ENCODE measurements at places on chromosomes 6 and 20.

GRCh38 chr20:11245431-11245830 is 571.6 kb upstream of the JAG1 start:
- no peak for DNase-seq

DNA sequence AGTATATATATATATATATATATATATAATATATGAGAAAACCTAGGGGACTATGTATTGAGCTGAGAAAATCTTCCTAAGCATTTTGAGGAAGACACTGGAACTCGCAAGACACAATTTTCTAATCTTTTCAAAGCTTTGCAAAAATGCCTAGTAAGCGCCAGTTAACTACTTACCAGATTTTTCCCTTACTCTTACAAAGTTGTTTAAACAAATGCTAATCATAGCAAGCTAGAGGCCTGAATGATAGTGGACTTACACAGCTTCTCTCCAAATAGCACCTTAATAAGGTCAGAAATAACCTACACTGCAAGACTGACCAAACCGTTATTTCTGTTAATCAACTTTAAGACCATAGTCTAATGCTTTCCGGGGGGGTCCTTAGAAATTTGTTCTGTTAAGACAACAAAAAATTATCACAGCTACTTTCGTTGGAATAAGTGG is 56.1 kb upstream of the HFE start:
- DNase-seq: peak; percentile 56

GRCh38 chr20:35179292-35180212 is 7.7 kb downstream of the PROCR start:
- no peak for DNase-seq

DNA sequence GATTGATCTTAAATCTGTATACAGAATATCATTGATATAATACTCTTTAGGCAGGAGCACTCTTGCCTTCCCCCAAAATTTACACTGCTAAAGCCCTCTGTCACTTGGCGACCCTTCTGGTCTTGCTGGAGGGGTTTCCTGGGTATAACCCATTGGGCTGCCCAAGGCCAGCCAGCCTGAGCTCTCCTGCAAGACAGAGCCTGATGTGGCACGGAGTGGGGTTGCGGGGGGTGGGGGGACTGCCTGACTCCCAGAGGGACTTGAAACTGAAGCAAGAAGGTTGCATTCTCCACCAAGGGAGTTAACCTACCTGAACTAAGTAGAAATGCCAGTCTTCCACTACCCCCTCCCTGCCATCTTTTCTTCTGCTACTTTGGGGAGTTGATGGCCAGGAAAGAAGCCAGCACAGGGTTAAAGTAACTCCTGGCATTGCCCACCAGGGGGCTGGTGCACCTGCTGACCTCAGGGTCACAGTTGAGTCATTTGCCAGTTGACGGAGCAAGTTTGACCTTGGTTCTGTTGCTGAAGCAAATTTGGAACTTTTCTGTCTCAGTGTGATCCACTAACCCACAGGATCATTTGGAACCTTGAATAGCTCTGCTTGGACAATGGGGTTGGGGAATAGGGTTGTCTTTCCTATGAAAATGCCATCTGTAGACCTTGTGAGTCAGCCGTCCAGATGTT is 79.4 kb downstream of the ASXL1 start:
- DNase-seq: peak; percentile 40

DNA sequence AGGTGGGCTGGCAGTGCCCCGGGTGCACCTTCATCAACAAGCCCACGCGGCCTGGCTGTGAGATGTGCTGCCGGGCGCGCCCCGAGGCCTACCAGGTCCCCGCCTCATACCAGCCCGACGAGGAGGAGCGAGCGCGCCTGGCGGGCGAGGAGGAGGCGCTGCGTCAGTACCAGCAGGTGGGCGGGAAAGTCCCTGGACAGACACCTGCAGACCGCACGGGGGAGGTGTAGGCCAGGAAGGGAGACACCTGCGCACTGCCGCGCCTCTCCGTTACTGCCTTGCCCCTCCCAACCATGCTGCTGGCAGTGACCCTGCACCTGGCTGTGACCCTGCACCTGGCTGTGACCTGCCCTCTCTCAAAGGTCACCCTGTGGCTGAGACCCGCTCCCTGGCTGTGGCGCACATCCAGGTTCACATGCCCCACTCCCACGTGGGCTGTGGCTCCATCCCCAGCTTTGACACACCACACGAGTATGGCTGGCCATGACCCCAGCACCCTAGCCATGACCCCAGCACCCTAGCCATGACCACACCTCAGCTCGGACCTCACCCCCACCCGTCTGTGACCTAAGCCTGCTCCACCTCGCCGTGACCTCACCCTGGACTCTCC is 11.6 kb downstream of the RBCK1 start:
- no peak for DNase-seq

DNA sequence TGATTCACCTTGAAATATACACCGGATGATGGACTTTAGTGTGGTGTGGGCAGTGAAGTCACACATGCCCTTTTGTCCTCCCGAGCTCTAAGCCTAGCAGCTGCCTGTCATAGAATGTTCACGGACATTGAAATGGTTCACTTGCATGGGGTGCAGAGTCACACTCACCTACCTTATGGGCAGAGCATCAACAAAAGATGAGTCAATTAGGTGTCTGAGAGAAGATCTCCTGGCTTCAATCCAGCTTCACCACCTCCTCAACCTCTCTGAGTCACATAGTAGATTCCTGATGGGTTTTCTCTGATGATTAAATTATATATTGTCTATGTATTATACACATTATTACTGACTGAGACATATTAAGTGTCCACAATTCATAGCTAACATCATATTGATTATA is 48.1 kb upstream of the HLA-E start:
- DNase-seq: no peak

Data from mesendoderm (in vitro differentiated cells).